CD4-positive, alpha-beta T cell treated with Interferon gamma for 1 hour (primary cell): ENCODE measurements at places on chromosomes 4 and X.

GRCh38 chr4:67393699-67394281, 151.5 kb downstream of the CENPC start:
- no peak for DNase-seq

GRCh38 chr4:30950737-30951136, 230.6 kb downstream of the PCDH7 start:
- DNase-seq: no peak

DNA sequence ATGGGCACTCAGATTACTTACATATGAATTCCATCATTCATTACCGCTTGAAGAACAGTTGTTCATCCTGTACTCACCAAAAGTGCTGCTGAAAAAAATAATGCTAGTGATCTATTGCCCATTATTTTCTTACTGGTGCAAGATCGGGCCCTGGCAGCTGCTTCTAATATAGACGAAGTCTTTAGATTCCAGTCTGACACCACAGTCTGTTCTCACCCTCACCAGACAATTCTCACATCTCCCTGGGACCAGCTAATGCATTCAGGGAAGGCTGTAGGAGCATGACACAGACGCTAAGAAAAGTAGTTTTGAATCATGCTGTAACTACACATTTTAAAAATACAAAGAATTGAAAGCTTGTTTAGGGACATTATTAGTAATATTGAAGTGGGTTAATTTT, 13.8 kb downstream of the GEMIN8 start:
- DNase-seq: no peak

- DNase-seq: no peak
These were observed 27.1 kb downstream of the AWAT2 start for GRCh38 chrX:70022616-70023015.

DNA sequence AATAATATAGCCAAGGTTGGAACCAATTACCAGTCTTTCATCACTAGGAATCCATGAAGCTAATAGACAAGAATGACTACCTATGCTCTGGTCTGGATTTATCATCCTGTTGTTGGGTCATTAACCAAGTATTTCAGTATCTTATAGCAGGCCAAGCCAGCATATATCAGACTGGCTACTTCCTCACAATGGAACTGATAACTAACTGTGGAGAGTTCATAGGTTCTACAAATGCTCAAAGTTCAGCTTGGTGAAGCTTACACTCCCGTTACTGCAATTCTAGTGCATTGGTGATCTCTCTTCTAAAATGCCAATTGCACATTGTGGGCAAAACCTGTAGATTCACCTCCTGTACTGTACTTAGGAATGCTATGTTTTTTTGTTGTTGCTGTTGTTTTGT, 4.8 kb downstream of the TRPC5OS start:
- no peak for DNase-seq

GRCh38 chr4:140158365-140159030, 4.5 kb upstream of the MAML3 start:
- DNase-seq: no peak

- no peak for DNase-seq
These were observed 142.1 kb upstream of the FTHL17 start for GRCh38 chrX:31213941-31214340.

DNA sequence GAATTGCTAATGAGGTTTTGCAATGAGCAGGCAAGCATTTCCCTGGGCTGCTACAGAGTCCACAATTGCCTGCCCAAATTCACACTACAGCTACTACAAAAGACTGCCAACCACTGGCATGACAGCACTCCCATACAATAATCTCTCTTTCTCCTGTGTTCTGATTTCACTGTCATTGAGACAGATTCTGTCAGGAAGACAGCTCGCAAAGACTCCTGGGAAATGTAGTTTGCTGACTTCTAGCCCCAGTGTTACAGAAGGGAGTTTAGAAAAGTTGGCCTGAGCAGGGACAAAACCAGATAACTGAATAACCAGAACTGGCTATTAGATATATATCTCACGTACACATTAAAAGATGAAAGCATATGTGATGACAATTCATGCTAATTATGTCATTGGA, 1231.3 kb upstream of the PRKX start:
- no peak for DNase-seq

GRCh38 chrX:39356119-39356807, 555.0 kb downstream of the MID1IP1 start:
- DNase-seq: no peak

GRCh38 chr4:148048598-148048997, 316.7 kb downstream of the ARHGAP10 start:
- DNase-seq: no peak

DNA sequence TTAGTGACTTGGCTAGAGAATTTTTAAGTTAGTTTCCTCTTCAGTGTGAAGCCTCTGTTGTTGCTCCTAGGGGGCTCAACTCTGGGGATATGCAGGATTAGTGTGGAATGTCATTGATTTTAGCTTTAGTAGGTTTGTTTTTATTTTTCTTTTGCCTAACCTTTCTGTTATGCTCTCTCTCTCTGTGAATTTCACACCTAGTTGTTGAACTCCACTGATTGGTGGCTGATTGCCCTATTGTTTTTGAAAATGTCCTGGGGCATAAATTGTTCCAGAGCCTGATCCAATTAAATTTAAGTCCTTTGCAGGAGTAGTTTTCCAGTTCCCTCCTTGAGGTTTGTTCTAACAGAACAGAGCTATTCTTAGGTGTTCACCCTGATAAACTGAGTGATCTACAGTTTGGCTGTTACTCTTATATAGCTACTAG, 393.3 kb upstream of the CTSO start:
- no peak for DNase-seq

DNA sequence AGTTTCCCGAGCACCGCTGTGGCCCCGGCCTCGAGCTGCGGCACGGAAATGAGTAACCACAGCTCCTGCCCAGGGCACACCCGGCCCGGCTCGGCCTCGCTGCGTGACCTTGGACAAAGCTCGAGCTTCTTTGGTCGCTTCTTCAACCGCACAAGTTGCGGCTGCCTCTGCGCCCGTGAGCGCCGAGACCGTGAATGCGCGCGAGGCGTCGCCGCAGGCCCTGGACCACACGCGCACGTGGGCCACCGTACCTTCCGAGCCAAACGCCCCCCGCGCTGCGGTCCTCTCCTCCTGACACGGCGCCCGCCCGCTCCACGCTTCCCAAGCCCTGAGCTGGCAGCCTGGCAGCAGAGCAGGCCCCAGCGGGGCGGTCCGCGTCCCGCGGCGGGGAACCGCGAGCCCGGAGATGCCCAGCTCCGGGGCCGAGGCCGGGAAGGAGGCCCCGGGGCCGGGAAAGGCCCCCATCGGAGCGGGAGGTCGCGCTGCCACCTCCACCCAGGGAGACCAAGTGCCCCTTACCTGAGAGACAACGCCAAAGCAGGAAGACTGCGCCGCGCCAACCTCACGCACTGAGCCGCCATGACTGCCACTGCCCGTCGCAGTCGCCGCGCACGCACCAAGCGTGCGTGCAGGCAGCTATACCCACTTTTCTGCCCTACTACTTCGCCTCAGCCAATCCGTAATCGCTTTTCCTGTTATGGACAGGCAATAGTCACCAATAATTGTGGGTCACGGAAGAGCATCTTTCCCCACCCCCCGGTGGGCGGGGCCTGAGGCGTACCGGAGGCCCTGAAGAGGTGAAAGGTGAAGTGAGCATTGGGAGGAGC, at the start of gene GRPEL1:
Gene GRPEL1 (minus strand): TSS at position 613 of the 827 bp plus-strand sequence. CDS start 32 bp downstream, at position 581.
- peak; percentile 99 for DNase-seq

DNA sequence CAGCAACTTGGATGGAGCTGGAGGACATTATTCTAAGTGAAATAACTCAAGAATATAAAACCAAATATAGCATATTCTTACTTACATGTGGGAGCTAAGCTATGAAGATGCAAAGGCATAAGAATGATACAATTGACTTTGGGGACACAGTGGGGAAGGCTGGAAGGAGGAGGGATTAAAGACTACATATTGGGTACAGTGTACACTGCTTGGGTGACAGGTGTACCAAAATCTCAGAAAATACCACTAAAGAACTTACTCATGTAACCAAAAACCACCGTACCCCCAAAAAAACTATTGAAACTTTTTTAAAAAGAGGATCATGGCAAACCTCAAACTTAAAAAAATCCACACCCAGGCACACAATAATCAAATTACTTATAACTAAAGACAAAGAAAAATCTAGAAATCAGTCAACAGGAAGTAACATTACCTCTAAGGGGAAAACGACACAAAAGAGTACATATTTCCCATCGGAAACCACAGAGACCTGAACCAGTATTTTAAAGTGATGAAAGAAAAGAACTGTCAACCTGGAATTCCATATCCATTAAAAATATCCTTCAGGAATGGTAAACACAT, 241.8 kb downstream of the PRDM5 start:
- no peak for DNase-seq

DNA sequence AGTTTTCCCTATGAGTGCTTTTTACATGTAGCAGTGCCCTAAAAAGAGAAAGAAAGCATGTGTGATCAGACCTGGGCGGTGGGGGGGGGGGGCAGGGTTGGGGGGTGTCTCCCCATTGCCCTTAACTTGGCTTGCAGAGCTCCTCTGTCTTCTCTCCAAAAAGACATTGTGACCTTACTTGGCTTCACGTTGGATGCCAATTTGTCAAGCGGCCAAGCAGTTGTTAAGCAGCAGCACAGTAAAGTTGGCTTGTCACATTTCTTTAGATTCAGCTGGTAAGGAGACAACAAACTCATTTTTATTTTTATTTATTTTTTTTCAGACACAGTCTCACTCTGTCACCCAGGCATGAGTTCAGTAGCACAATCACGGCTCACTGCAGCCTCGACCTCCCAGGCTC, 57.3 kb upstream of the ZNF157 start:
- DNase-seq: no peak

- DNase-seq: peak; percentile 23
These were observed 76.1 kb downstream of the SORBS2 start for GRCh38 chr4:185735866-185736400.

- DNase-seq: no peak
These were observed 49.9 kb upstream of the SRD5A3 start for GRCh38 chr4:55296096-55296495.

DNA sequence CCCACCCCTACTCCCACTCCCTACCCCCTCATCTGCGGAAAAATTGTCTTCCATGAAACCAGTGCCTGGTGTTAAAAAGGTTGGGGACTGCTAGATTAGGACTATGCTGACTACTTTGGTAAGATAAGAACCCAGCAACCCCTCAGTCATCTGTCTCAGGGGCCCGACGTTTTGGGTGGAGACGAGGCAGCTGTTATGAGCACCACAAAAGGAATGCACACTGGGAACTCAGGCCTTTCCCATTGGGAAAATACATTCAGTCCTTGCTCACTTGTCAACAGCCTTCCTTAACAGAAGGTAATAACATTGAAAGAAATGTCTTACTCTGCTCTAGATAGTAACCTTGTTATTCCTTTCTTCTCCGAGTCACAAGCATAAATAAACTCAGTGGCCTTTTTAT, 310.8 kb downstream of the AFF2 start:
- DNase-seq: no peak

DNA sequence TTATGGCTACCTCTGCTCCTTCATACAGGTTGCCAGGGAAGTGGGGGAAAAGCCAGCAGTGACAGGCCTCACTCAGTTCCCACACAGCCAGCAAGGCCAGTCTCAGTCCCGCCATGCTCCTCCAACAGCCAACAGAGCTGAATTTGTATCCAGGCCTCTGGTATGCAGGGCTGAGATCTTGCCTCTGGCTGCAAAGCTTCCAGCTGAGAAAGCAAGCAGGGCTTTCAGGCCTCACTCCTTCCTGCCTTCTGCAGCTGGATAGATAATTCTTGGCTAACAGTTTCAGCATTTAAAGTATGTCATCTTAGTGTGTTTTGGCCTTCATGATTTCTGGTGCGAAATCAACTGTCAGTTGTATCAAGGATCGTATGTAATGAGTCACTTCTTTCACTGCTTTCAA, 103.6 kb downstream of the GNL3L start:
- no peak for DNase-seq

GRCh38 chr4:118265312-118266144, 87.3 kb downstream of the PRSS12 start:
- no peak for DNase-seq

DNA sequence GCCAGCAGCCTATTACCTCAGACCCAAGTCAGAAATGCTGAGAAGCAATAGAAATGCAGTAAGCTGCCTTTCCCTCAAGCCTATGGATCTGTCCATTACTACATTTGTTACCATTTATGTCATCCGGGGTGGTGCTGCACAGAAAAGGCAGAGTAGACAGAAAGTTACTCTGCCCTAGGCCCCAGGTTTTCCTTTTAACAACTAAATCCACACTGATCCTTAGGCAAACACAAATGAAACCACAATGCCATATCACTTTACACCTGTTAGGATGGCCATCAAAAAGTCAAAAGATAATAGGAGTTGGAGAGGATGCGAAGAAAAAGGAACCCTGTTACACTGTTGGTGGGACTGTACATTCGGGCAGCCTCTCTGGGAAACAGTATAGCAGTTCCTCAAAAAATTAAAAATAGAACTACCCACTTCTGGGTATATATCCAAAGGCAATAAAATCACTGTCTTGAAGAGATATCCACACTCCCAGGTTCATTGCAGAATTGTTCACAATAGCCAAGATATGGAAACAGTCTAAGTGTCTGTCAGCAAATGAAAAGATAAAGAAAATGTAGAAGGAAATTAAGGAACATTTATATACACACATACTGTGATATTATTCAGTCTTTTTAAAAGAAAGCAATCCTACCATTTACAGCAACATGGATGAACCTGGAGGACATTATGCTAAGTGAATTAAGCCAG, 186.3 kb downstream of the NWD2 start:
- no peak for DNase-seq

- no peak for DNase-seq
These were observed 55.1 kb upstream of the F9 start for GRCh38 chrX:139475432-139475831.

DNA sequence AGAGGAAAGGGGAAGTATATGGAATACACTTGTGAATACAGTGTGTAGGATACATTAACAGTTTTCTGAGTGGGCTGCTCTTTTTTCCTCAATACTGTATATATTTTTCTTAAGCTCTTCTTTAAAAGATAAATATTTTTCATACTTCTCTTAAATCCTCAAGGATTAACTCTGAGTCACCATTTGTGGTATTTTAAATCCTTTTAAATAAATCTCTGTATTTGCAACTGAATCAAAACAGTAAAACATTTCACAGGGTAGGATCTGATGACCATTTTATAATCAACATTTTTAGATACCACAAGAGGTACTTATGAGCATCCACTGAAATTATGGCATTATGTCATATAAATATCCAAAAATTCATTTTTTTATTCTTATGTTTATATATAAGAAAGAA, 87.6 kb downstream of the GAB1 start:
- no peak for DNase-seq

DNA sequence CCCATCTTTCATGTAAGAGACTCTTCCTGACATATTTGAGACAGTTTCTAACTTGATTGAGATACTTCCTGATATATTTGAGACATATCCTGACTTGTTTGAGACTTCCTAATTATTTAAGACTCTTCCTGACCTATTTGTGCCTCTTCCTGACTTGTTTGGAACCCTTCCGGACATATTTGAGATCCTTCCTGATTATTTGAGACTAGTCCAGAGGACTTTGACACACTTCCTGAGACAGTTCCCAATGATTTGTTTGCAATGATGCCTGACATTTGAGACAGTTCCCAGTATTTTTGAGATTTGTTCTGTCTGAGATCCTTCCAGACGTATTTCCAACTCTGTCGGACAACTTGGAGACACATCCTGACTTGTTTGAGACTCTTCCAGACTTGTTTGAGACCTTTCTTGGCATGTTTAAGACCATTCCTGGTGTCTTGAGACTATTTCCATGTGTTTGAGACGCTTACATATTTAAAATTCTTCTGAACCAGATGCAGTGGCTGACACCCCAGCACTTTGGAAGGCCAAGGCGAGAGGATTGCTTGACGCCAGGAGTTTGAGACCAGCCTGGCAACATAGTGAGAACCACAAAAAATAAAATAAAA, 118.9 kb upstream of the USP9X start:
- no peak for DNase-seq
